ENCODE measurements at places on chromosomes 2 and 18.
A peak's percentile ranks its signal among the peaks of the same experiment; 100 is the strongest.

GRCh38 chr2:99641999-99642398, 152.2 kb upstream of the REV1 start:
- DNase-seq = no peak

DNA sequence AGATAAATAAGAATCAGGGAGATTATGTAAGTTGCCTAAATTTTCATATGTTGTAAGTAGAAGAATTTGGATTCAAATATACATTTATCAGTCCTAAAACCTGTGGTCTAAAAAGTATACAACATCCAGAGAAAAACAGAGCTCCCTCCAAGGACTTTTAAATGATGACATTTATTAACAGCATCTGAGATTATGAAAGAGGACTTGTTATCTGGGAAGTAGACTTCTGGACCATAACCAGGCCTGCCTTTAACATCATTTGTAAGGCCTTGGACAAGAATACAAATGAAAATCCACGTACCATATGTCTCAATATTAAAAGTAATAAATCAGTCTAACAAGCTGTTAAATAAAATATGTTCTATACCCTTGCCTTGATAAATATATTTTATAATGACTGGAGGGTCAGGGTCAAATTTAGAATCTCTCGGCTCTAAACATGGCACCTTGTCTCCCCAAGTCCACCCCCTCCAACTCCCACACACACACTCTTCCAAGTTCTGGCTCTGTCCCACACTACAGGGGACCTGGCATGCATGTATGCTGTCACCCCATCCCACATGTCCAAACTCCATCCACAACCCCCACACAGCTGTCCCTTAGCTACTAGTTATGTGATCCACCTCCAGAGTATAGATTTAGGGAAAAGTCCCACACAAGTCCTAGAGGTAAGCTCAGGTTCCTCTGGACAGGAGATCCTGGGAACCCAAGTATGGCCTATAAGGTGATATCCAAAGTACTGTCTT, 382.6 kb downstream of the CDH2 start:
- no peak for DNase-seq

GRCh38 chr2:138058427-138058826, 94.2 kb downstream of the HNMT start:
- DNase-seq = no peak

DNA sequence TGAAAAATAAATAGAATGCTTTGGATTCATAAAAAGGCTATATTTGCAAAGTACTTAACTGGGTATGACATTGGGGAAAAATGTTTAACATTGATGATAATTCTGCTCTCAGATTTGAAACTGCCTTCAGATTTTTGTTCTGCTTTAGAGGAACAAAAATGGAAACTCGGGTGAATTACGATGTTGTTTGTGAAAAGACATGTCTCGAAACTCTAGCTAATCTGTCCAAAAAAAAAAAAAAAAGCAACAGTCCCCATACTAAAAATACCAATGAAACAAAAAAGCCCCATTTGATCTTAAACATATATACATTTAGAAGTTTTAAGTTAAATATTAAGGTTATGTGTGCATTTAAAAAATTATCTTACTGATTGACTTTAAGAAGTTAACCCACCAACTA, 3.0 kb downstream of the ZDBF2 start:
- no peak for DNase-seq

- DNase-seq = no peak
These were observed 43.5 kb downstream of the DOK6 start for GRCh38 chr18:69444221-69444620.

DNA sequence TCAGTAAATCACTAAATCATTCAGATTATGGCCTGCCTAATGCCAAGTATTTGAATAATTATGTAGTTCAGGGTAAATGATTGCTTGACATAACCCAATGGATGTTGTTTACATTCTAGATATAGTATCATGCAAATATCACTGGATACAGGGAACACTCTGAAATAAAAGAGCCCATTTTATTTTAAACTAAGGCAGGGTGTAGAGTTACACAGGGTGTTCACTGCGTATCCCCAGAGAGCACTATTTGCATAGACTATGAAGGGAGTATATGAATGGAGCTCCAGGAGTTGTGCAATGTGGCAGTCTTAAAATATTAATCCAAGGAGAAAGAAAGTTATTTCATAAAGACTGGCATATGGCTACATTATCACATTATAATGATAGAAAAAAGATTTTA, 701.1 kb upstream of the KLHL29 start:
- DNase-seq = no peak

GRCh38 chr2:65604246-65604645, 171.8 kb upstream of the SPRED2 start:
- no peak for DNase-seq

DNA sequence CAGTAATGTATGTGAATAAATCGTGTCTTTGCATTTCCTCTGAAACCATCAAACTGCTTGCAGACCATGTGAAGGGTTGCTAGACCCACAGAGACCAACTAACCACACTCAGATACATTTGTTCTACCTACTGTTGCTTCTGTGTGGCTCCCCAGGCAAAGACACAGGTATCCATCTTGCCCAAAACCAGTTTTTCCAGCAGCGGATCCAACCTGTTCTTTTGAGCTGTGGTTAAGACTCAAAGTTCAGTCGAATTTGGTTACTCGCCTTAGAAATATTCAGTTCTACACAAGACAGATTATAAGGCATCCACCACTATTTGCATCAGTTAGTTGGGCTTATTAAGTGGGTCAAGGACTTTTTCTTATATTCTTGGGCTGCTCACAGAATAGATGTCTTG, 276.2 kb upstream of the EPHA4 start:
- no peak for DNase-seq

GRCh38 chr2:217570394-217570793, 432.4 kb downstream of the TNS1 start:
- DNase-seq = no peak

DNA sequence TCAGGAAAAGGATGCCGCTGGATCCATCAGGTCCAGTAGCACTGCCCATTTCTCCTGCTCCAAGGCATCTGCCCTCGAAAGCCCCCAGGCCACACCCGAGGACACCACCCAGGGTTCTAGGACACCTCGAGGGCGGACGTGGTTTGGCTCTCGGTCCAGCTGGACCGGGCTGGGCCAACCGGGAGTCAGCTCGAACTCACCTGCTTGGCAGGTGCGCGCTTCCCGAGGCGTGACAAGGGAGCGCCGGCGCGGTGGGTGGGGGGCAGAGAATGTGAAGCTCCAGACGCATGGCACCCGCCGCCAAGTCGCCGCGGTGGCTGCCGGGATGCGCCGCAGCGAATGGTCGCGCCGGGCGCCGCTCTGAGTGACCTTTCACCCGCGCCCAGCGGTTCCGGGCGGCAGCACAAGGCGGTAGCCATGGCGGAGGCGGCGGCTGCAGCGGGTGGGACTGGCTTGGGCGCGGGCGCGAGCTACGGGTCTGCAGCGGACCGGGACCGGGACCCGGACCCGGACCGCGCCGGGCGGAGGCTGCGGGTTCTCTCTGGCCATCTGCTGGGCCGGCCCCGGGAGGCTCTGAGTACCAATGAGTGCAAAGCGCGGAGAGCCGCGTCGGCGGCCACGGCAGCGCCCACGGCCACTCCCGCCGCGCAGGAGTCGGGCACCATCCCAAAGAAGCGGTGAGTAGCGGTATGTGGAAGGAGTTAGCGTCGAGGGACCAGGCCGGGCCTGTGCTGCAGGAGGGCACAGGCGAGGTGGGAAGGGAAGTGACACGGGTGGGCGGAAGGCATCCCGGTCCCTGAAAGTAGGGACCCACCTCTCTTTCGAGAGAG, at the start of gene AGPS:
AGPS (plus strand) TSS at position 401 of the 830 bp plus-strand sequence; CDS start at position 418, 17 bp downstream.
- peak; percentile 71 for DNase-seq

GRCh38 chr2:39525636-39526412, 88.7 kb upstream of the MAP4K3 start:
- DNase-seq = no peak

DNA sequence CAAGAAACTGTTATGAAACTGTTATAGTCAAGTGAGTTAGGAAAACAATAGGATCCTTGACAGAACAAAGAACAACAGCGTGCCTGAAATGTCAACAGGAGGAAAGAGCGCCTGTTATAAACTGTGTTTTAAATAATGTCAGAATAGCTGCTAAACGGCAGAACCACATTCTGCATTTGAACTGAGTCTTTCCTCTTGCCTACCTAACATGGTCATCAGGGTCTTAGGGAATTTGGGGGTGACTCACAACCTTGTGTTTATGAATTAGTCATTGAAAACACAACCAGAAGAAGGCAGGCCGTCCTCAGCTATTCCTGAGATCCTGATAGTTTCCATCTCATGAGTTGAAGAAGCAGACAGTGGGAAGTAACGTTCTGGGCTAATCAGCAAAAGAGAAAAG, 222.0 kb upstream of the FN1 start:
- DNase-seq = no peak

DNA sequence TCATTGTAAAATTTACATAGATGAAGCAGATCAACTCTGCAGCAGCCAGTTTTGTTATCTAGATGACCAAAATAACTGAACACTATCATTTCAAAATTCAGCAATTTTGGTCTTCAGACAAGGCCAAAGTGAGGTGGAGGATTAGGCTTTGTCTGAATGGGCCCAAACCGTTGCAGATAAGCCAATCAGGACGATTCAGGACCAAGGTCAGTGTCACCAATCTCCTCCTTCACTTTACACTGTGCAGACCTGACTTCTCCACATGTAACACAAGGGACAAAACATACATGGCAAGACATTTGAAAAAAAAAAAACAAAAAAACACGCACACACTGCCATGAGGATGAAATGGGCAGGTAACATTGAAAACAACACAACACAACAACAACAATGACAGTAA, 211.2 kb downstream of the NAPG start:
- no peak for DNase-seq

DNA sequence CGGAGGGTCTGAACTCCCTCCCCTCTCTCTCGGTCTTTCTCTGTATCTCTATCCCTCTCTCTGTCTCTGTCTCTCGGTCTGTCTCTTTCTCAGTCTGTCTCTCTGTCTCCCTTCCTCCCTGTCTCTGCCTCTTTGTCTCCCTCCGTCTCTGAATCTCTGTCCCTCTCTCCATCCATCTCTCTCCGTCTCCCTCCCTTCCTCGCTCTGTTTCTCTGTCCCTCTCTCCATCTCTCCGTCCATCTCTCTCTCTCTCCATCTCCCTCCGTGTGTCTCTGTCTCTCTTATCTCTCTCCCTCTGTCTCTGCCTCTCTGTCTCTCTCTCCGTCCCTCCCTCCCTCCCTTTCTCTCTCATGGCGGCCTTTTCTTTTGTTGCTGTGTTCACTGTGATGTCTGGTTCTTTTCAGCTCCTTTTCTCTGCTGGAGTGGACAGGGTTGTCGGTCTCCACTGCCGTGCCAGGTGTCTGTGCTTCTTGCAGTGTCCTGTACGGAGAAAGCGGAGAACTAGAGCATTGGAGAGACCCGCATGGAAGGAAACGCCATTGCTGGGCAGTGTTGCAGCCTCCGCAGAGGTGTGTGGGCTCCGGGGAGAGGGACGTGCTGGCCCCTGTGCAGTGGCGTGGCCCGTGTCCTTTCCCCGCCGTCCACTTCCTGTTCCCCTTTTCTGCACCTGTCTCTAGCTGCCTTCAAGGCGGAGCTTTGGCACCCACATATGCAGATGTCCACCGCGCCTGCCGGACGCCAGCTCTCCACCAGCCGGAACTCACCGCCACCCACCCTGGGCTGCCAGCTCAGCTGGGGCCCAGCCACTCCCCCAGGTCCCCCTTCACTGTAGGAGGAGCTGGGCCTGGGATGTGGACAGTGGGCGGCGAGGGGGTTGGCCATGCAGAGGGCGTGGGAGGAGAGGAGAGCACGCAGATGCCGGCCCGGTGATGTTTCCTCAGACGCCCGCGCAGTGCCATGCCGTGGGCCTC, 113.1 kb downstream of the NFATC1 start:
- no peak for DNase-seq

- DNase-seq = no peak
These were observed 403.7 kb upstream of the MEIS1 start for GRCh38 chr2:66031236-66031635.

- DNase-seq = no peak
These were observed 1490.2 kb upstream of the SLC39A10 start for GRCh38 chr2:194166818-194167217.

GRCh38 chr2:137769406-137769805, 194.9 kb upstream of the HNMT start:
- no peak for DNase-seq

DNA sequence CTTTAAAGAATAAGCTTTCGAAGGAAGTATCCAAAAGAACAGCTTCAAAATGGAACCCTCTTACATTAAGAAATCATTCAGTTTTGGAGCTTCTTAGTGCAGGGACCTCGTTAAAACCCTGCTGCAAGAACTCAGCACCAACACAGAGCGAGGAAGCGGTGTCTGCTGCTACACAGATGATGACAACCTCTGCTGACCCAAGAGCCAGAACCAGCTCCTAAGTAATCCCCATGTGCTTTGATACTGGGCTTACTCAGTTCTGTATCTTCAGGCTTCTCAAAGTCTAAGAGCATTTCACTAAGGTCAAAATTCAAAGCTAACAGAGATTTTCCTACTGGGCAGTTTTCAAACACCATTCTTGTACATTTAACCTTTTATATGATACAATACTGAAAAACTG, 194.6 kb downstream of the STK39 start:
- no peak for DNase-seq

DNA sequence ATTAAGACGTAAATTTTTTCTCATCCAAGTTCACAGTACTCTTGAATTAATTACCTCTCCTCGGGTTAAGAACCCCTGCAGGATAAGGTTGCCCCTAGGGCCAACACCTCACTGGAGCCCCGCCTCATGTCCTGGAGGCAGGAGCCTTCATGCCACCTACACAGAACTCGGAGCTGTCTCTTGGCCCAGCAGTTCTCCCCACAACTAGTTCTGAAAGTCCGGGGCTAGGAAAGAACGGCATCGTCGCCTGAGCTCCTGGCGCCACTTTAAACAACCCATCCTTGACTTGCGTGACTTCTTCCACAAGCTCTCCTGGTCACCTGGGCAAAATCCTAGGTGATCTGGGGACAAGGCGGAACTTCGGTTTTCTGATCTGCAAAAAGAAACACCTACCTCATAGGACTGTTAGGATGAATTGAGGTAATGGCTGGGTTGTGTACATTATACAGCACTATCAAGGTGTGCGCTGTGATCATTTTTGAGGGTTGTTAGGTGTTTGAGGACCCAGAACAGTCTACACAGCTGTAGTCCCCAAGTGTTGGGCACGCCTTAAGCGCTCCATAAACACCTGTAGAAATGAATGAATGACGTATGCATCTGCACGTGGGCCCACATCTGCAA, 641 bp upstream of the ITGA6 start:
- no peak for DNase-seq

DNA sequence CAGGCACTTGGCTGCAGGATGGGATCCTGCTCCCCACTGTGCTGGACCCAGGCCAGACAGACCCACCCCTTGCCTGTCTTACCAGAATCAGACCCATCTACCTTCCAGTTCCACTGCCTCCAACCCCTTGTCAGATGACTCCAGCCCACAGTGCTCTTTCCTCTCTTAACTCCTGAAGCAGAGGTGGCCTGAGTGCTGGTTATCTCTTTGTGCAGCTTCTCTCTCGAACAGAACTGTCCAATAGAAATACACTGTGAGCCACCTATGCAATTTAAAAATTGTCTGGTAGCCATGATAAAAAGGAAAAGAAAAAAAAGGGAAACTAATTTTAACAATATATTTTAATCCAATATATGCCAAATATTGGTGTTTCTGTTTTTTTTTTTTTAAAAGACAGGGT, 160.2 kb upstream of the SMAD2 start:
- DNase-seq = no peak

- DNase-seq = no peak
These were observed 276.2 kb upstream of the TANK start for GRCh38 chr2:160884056-160884455.

Measured in GM18507 (cell line).